Central memory CD8-positive, alpha-beta T cell (primary cell): ENCODE measurements at places on chromosomes 12 and 14.

- H3K27ac ChIP-seq, result peak overlapping the region; percentile 91
- H3K27me3 ChIP-seq, result no peaks in the 10 kb centered on the region
- peaks cover 86% of the 10 kb centered on the region for H3K4me1 ChIP-seq
- peaks cover 19% of the 10 kb centered on the region for H3K36me3 ChIP-seq
Measured at GRCh38 chr14:22564463-22564862, 24.6 kb downstream of the DAD1 start.

- peaks cover 10% of the 10 kb centered on the region for H3K4me1 ChIP-seq
- no peak overlapping the region for H3K27ac ChIP-seq
- no peaks in the 10 kb centered on the region for H3K27me3 ChIP-seq
- no peak overlapping the region for H3K4me3 ChIP-seq
Measured at GRCh38 chr14:52365071-52365470, 51.0 kb downstream of the PTGER2 start.

GRCh38 chr12:57603815-57604453 lies 690 bp upstream of the DTX3 start:
- DNase-seq, result no peak
- peak overlapping the region; percentile 89 for H3K27ac ChIP-seq
- H3K36me3 ChIP-seq, result peaks cover 20% of the 10 kb centered on the region
- H3K27me3 ChIP-seq, result no peaks in the 10 kb centered on the region
- H3K4me1 ChIP-seq, result peaks cover 38% of the 10 kb centered on the region
- H3K4me3 ChIP-seq, result peak overlapping the region; percentile 79

- no peak for DNase-seq
- H3K36me3 ChIP-seq, result peaks cover 2% of the 10 kb centered on the region
- H3K27ac ChIP-seq, result no peak overlapping the region
- peaks cover 16% of the 10 kb centered on the region for H3K4me1 ChIP-seq
- H3K27me3 ChIP-seq, result peaks cover 44% of the 10 kb centered on the region
Measured at GRCh38 chr14:91945751-91946621, 1.5 kb downstream of the FBLN5 start.

- no peak for DNase-seq
- H3K27me3 ChIP-seq, result peaks cover 48% of the 10 kb centered on the region
- no peaks in the 10 kb centered on the region for H3K4me1 ChIP-seq
- no peak overlapping the region for H3K4me3 ChIP-seq
- no peaks in the 10 kb centered on the region for H3K36me3 ChIP-seq
- no peak overlapping the region for H3K27ac ChIP-seq
Measured at GRCh38 chr14:50967790-50968189, 23.5 kb upstream of the PYGL start.

GRCh38 chr12:109592905-109593272 lies 19.3 kb downstream of the MVK start:
- no peaks in the 10 kb centered on the region for H3K27me3 ChIP-seq
- H3K4me1 ChIP-seq, result peaks cover 20% of the 10 kb centered on the region
- H3K36me3 ChIP-seq, result no peaks in the 10 kb centered on the region
- H3K4me3 ChIP-seq, result no peak overlapping the region
- H3K27ac ChIP-seq, result no peak overlapping the region

DNA sequence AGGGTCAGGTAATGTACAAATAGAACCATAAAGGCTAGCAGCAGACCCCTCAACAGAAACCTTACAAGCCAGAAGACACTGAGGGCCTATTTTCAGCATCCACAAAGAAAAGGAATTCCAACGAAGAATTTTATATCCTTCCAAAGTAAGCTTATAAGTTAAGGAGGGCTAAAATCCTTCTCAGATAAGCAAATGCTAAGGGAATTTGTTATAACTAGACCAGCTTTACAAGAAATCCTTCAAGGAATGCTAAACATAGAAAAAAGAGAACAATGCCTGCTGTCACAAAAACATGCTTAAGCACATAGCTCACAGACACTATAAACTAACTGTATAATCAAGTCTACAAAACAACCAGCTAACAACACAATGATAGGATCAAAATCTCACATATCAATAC lies 130.7 kb upstream of the RPL10L start:
- no peaks in the 10 kb centered on the region for H3K4me1 ChIP-seq
- DNase-seq, result no peak
- peaks cover 1% of the 10 kb centered on the region for H3K36me3 ChIP-seq
- no peaks in the 10 kb centered on the region for H3K27me3 ChIP-seq
- H3K4me3 ChIP-seq, result no peak overlapping the region
- H3K27ac ChIP-seq, result no peak overlapping the region

GRCh38 chr12:26452511-26452910 lies 257.1 kb downstream of the SSPN start:
- no peak for DNase-seq
- H3K27ac ChIP-seq, result no peak overlapping the region
- H3K4me1 ChIP-seq, result no peaks in the 10 kb centered on the region

- H3K27me3 ChIP-seq, result no peaks in the 10 kb centered on the region
- DNase-seq, result no peak
- H3K36me3 ChIP-seq, result no peaks in the 10 kb centered on the region
- no peak overlapping the region for H3K4me3 ChIP-seq
Measured at GRCh38 chr12:33000016-33000415, 103.4 kb upstream of the PKP2 start.

GRCh38 chr14:68094752-68095151 lies 275.2 kb downstream of the RAD51B start:
- no peak overlapping the region for H3K27ac ChIP-seq
- no peak for DNase-seq
- peaks cover 2% of the 10 kb centered on the region for H3K36me3 ChIP-seq
- no peaks in the 10 kb centered on the region for H3K4me1 ChIP-seq
- H3K4me3 ChIP-seq, result no peak overlapping the region
- no peaks in the 10 kb centered on the region for H3K27me3 ChIP-seq

DNA sequence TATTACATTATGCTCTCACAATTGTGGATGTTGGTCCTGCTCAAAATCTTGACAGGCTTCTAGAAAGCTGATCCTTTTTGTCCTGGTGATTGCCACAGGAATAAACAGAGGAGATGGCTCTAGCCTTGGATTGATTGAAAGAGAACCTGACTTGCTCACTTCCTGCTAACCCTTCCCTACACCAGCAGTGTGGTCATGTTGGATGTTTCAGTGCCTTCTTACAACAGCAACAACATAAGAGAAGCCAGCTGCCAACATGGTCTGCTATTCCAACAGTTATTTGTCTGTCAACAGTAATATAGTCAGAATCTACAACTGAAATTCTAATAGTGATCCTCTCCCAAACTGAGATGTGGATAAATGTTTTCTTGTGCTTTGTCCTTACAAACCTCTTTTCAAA lies 311.6 kb upstream of the DIO2 start:
- peaks cover 3% of the 10 kb centered on the region for H3K36me3 ChIP-seq
- no peak overlapping the region for H3K27ac ChIP-seq
- no peak overlapping the region for H3K4me3 ChIP-seq
- H3K4me1 ChIP-seq, result no peaks in the 10 kb centered on the region

DNA sequence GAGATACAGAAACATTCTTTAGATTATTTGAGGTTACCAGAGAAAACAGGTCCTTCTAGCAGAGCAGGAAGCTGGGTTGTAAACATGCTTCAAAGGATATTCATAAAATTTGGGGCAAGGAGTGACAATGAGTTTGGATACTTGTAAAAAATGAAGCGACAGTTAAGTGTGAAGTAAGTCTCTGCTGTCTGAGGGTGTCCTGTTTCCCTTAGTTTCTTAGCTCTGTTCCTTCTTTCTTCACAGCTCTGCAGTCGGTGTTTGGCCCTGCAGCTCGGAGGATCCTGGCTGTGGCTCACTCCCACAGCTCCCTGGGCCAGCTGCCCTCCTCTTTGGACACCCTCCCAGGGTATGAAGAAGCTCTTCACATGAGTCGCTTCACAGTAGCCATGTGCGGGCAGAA lies 10.8 kb downstream of the TMEM52B start:
- H3K36me3 ChIP-seq, result no peaks in the 10 kb centered on the region
- no peak overlapping the region for H3K27ac ChIP-seq
- H3K27me3 ChIP-seq, result peaks cover 44% of the 10 kb centered on the region
- no peak for DNase-seq
